ENCODE measurements at places on chromosomes 2 and 18. TPM values are rescaled to one million over a fixed set of nuclear protein-coding genes. Genes with fewer than 3 reads are reported as not detected.

The TUBA3E gene
- total RNA-seq = not detected

GRCh38 chr2:138949517-138949916, 169.3 kb upstream of the NXPH2 start:
- H3K4me1 ChIP-seq = no peaks in the 10 kb centered on the region
- DNase-seq = no peak
- no peaks in the 10 kb centered on the region for H3K27me3 ChIP-seq

- no peaks in the 10 kb centered on the region for H3K27me3 ChIP-seq
- H3K4me3 ChIP-seq = no peak overlapping the region
- H3K27ac ChIP-seq = no peak overlapping the region
- H3K36me3 ChIP-seq = no peaks in the 10 kb centered on the region
- H3K4me1 ChIP-seq = peaks cover 4% of the 10 kb centered on the region
- no peak for DNase-seq
These were observed 122.5 kb downstream of the RNF152 start for GRCh38 chr18:61770279-61770678.

The MYOM1 gene
- 37.9 TPM for total RNA-seq

DNA sequence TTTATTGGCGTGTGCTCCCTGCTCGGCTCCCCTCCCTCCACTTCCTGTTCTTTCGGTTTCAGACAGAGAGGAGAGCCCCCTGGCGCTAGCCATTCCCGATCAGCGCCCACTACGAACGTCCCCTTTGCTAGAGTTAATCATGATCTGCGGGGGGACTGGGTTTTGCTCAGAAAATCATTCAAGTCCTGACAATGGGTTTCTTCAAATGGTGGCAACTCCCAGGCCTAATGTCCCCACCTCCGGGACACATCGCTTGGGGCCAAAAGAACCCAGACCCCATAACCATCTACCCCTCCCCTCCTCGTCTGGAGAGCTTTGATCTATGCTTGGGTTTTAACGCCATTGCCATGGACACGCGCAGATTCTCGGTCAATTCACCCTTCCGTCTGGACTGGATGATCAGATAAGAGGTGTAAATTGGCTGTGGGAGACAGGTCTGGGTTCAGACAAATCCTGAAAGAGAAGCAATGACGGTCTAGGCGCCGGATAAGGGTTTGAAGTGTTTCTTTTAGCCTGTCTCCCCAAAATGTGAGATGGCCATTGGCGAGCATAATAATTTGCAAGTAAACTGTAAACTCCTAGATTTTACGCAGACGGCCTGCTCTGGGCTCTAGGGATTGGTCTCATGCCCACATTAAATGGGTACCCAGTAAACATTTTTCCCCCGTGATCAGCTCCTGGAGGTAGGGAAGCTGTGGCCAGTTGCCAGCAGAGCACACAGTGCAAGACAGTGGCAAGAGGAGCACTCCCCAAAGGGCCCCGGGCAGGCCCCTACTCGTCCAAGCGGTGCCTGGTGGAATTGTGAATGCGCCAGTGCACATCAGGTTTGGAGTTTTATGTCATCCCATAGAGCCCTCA, 4.7 kb downstream of the NRP2 start:
- no peaks in the 10 kb centered on the region for H3K36me3 ChIP-seq
- H3K4me3 ChIP-seq = peak overlapping the region; percentile 65
- peaks cover 37% of the 10 kb centered on the region for H3K4me1 ChIP-seq

GRCh38 chr2:231161877-231162329, 36.5 kb upstream of the ARMC9 start:
- peak overlapping the region; percentile 74 for H3K27ac ChIP-seq
- peaks cover 9% of the 10 kb centered on the region for H3K4me1 ChIP-seq
- no peak overlapping the region for H3K4me3 ChIP-seq

DNA sequence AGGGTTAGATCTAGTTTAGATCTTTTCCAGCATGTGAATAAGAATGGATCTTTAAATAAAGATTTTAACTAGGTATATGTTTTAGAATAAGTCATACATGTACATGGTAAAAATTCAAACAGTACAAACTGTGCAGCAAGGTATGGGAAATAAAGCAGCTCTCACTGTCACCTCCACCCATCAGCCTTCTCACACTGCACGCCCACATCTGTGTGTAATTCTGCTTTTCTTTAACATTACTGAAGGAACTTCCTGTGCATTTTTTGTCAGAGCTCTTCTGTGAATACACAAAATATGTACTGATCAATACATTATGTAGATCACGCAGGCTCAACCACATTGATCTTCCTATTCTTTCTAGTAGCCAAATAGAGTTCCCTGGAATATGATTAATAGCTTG, 3.4 kb downstream of the CASP8 start:
- DNase-seq = no peak
- no peak overlapping the region for H3K27ac ChIP-seq
- peaks cover 6% of the 10 kb centered on the region for H3K4me1 ChIP-seq
- no peak overlapping the region for H3K4me3 ChIP-seq
- H3K27me3 ChIP-seq = no peaks in the 10 kb centered on the region
